CMK (cell line): ENCODE measurements at places on chromosomes 5 and 9.

DNA sequence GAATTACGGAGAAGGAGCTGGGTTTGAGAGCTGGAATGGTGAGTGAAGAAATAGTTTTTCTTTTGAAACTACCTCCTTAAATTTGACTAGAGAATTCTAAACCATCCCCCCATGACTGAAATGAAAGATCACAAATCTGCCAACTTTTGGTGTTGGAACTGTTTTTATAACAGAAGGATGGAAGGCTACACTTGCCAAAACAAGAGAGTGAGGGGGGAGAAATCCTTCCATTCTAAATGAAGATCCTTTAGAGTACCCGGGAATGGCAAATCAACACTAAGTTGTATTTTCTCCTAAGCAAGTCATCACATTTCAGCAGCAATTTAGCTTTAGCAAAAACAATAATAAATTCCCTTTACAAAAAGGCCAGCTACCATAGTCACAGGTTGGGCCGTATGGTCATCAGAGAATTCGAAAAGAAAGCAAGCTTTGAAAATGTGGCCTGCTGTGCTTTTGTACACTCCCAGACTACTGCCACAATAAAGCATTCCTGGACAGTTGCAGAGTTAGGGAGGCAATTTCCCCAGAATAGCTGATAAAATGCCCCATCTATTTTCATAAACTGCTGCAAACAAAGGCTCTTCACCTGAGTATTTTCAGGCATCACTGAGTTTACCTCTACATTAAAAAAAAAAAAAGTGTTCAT lies 25.0 kb upstream of the FREM1 start:
- no peak for DNase-seq

DNA sequence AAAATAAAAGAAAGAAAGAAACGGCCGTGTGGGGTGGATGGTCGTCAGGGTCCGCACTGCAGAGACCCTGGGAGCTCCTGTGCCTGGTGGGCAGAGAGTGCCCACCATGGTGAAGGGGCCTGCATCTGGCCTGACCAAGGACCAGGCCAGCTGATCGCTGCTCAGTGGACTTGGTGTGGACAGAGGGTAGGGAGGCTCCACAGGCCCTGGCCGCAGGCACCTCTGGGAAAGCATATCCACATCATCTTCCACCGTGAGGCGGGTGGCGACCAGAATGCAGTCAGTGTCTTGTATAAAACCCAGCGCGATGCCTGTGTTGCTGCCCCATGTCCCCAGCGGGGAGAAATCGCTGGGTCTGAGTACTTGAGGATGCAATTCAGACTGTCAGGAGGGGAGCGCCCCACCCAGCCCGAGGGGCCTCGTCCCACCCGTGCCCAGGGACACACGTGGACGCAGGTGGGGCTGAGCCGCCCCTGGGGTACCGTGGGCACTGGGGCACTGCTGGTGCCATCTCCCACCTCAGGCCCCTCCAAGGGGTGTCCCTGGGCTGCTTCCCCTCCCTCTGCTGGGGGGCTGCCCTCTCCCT lies 27.8 kb upstream of the SLC6A19 start:
- no peak for DNase-seq

GRCh38 chr9:125630436-125630835 lies 76.6 kb downstream of the MAPKAP1 start:
- no peak for DNase-seq

- no peak for DNase-seq
Observed at GRCh38 chr9:135048046-135048757, 39.3 kb upstream of the OLFM1 start.

DNA sequence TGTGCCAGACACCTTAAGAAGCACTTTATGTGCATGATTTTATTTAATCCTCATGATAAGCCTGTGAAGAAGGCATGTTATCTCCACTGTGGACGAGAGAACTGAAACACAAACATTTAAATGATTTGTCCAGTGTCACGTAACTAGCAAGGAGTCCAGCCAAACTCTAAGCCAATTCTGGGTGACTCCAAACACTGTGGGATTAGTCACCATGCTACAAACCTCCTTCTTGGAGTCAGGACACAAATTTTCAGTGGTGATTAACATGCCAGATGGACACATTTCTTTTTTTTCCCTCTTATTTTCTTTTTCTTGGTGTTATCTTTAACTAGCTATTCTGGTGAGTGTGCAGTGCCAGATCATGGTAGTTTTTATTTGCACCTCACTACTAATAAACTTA lies 316.8 kb downstream of the NDUFS4 start:
- no peak for DNase-seq

DNA sequence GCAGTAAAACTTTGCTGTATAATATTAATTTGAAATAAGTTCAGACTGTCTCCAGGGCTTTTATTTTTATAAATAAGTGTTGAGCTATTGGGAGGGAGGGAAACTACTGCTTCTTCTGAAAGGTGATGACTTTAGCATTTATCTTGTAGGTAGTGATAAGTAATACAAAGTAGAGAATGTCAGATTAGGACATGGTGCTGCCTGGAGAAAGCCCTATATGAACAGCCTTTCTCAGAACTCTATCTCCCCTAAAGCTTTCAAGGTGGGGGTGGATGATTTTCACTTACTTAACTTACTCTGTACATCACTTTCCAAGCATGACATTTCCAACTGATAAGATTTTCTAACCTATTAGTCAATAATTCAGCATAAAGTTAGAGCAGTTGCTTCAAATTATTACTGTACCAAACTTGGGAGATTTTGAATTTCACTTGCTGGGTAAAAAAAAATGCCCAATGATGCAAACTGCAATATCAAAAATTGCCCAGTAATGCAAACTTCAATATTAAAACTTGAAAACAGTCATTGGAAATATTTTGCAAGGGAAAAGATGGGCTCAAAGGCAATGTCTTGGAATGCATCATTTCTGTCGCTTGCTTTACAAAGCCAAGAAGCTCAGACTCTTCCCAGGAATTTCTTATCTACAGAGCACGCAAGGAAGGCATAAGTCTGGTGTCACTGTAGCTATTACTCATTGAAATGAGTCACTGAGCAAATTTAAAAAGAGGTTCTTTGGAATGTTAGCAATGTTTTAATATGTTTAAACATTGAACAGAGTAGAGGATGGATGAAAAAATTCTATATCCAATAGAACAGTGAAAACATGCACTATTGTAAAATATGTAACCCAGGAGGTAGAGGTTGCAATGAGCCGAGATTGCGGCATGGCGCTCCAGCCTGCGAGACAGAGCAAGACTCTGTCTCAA lies 569.5 kb downstream of the PSAT1 start:
- no peak for DNase-seq

- DNase-seq, result no peak
Observed at GRCh38 chr5:144421411-144421810, 250.7 kb downstream of the KCTD16 start.

DNA sequence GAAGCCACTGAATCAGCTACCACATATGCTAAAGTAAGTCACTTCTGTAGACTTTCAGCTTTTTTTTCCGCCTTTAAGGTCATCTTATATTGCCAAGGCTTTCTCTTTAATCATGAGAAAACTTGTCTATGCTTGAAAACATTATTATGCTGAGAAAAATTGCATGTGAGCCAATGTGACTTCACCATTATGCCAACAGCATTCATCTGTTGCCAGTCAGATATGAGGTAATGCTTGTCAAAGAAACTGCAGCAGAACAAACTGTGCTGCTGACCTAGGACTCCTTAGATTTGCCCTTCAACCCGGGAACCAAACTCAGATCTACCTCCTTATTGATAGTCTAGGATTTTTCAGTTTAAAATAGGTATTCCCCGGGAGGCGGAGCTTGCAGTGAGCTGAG lies 34.3 kb downstream of the SLC44A1 start:
- no peak for DNase-seq

DNA sequence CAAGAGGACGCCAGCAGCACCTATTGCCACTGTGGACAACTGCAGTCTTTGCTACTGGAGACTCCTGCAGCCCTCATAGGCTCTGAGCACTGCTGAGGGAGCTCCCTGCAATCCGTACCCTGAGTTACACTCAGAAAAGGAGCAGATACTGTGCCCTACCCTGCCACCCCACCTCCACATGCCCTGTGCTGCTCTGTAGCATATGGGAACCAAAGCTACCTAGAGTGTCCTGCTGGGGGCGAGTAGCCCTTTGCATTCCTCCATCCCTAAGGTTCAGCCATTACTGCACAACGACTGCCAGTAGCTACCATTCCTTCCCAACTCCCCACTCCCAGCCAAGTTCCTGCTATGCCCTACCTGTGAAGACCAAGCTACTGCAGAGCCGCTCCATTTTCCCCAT lies 90.2 kb upstream of the SNCAIP start:
- DNase-seq, result no peak

DNA sequence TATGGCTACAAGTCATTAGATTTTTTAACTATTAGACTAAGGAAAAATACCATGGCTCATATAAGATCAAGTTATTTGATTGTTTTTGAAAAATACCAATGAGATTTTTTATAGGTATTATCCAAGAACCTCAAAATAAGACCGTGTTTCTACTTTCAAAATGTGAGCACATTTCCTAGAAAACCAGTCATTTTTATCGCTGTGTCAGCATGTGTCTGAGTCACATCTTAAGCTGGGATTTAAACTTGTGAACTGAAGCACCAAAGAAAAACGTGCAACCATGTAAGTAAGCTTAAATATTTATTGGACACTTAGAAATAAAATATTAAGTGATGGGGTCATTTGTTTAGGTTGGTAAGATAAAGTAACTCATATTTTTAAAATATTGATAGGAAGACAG lies 1676.0 kb upstream of the NUDT12 start:
- no peak for DNase-seq

DNA sequence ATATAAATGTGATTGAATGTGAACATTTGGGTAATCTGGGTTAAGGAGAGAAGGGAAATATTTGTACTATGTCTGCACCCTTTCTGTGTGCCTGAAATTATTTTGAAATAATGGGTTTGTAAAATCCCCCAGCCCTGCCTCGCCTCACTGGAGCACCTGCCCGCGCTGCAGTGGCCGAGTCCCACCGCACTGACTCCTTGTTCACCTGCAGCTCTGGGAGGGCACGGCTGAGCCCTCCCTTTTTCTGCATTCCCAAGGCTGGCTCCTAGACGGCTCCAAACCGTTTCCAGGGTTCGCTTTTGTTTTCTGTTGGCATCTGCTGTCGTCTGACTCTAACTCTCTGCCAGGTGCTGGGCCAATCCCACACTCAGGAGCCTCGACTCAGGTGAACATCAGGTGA lies 17.6 kb upstream of the PPP1R26 start:
- DNase-seq, result no peak

- no peak for DNase-seq
Observed at GRCh38 chr5:30960036-30960435, 233.4 kb upstream of the CDH6 start.

DNA sequence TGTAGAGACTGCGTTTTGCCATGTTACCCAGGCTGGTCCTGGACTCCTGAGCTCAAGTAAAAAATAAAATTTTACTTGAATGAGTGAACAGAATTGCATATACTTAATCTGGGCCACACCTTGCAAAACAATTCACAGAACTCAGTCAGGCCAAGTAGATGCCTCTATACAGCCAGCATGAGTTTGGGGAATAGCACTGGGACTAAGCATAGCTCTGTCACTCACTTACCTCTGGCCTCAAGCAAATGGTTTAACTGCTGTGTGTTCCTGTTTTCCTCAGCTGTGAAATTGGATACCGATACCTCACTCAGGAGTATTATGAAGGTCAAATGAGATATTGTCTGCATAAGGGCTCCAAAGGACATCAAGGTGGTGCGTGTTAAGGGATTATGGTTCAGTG lies 10.9 kb upstream of the FRMPD1 start:
- DNase-seq, result no peak

- DNase-seq, result no peak
Observed at GRCh38 chr5:39767916-39768315, 343.1 kb upstream of the DAB2 start.

DNA sequence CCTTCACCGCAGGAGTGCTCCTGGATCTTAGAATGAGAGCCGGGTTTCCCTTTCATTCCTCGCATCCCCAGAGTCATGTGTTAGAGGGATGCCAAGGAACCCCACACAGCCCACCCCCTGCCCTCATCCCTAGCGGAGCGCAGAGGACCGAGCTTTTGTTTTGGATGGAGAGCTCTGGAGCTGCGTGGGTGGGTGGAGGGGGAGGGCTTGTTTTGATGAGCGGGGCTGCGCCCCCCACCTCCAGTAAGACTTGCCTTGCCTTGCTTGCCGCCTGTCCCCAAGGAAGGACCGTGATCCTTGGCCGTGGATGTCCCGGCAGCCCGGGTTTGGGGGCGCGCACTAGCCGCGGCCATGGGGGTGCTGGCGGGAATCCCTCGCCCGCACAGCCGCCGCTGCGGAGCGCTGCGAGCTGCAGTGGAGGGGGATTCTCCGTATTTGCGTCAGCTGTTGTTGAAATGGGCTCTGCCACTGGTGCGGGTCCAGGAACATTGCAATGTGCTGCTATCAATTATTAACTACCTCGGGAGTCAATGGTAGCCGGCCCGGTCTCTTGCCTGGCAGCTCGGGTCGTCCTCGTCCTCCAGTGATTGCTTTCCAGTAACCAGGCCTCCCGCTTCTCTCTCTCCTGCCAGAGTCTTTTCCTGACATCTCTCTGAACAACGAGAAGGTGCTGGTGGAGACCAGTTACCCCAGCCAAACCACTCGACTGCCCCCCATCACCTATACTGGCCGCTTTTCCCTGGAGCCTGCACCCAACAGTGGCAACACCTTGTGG lies 1.0 kb downstream of the EGR1 start:
- no peak for DNase-seq

GRCh38 chr5:143629871-143630659 lies 181.9 kb upstream of the HMHB1 start:
- DNase-seq, result no peak

- no peak for DNase-seq
Observed at GRCh38 chr9:112484607-112485006, 2.0 kb upstream of the KIAA1958 start.

- DNase-seq, result no peak
Observed at GRCh38 chr5:43433382-43433781, 21.2 kb upstream of the CCL28 start.

DNA sequence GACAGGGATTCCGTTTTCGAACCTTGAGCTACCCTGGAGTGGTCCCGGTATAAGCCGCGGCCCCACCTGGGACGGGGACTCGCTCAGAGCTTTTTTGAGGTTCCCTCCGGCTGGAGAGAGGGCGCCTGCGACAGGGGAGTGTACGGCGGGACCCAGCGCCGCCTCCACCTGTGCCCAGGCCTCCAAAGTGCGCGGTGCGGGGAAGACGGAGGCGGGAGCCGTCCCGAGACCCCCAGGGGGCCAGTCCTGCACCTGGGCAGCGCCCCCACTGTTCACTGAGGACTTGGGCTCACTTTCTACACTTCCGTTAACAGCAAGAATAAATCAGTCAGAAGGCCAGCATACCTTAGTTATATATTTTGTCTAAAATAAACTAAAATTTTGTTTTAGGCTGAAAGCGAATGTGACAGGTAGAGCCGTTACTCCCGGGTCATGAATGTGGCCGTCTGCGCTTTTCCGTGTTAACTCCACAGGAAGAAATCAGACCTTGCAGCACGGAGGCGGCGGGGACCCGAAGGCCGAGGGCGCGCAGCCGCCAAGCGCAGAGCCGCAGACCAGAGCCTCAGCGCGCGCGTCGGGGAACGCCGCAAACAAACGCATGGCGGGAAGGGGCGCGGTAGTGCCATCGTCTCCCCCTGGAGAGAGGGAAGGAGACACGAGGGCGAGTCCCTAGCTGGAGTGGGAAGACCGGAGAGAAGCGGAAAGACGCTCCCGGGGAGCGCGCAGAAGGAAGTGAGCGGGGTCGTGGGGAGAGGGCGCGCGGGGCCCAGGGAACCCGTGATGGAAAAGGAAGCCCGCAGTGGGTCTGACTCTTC lies 14.1 kb downstream of the TRIM7 start:
- no peak for DNase-seq
